ENCODE measurements at places on chromosomes 5 and 9.

- no peak for DNase-seq
These were observed 244.9 kb downstream of the TRIM36 start for GRCh38 chr5:114924769-114925168.

- DNase-seq = no peak
These were observed at the start of gene SYNPO for GRCh38 chr5:150640311-150641005. TSS of gene SYNPO (plus strand) at chr5:150640660. CDS start at chr5:150648276, 7,616 bp downstream.

DNA sequence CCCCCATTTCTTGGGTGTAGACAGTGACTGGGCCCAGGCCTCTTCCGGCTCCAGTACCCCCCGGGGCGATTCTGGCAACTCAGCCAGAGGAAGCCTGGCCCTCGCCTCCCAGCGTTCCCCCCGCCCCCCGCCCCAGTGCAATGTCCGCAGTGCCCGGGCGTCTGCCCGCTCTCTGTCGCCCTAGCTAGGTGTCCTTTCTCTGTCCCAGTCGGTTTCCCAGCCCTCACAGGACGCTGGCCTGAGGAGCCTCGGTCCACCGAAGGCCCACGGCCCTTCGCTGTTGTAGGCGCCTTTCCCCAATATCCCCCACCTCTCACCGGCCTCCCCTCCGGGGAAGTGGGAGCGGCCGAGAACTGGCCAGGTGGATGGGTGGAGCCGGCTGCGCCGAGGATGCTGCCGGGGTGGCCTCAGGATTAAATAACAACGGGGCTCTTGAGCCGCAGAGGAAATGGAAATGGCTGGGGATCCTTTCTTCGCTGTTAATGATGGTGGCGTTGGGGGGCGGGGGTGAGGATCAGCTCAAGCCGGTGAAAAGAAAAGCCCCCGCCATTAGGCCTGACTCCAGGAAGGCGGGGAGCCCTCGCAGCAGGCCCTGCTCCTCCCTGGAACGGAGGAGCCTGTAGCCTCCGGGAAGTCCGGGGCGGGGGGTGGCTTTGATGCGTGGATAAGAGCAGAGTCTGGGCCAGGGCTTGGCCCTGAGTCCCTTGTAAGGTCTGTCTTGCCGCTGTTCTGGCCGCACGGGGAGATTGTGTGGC, 1.1 kb upstream of the SPRY4 start:
- peak; percentile 82 for DNase-seq

GRCh38 chr9:114652776-114653555, 4.6 kb downstream of the TEX53 start:
- DNase-seq = no peak

- no peak for DNase-seq
These were observed 124.9 kb downstream of the MRPS30 start for GRCh38 chr5:44933686-44934085.

DNA sequence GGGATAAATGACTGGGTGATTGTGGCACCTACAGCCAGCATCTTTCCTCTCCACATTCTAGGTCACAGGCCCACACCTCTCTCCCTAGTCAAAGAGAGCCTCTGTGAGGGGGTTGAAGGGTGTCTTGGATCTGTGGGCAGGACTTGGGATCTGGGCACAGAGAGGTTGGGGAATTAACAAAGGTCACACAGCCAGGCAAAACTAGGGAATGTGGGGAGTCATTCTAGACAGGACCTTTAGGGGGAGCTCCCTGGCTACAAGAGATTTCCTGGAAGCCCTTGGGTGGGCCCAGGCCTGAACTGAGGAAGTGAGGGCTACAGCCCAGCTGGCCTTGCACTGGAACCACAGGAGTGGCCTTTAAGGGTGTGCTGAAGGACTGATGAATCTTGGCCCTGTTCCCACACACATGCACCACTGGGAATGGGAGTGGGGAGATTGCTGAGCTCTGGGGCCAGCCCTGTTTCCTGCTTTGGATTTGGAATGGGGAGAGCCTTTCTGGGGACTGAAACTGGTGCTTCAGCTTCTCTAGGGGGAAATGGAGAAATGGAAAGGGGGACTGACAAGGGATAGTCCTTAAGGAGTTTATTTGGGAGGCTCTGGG, 12.4 kb upstream of the CXXC5 start:
- DNase-seq = peak; percentile 89

DNA sequence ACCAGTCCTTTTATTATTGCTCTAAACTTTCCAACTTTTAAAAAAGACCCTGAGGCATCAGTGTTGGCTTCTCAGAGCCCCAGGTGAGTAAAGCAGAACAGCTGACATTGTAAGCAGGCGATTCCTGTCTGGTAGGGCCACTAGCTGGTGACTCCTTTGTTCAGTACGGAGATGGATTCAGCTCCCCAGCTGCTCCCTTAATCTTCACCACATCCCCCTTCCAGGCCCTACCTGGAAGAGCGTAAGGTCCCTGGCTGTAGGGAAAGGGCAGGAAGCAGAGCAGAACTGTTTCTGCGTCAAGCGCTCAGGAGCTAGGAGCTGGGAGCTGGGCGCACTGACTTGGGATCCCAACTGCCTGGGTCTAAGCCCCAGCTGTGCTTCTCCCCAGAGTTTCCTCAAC, 203.7 kb upstream of the TAS2R1 start:
- DNase-seq = no peak

- peak; percentile 70 for DNase-seq
These were observed 153.9 kb upstream of the IER5L start for GRCh38 chr9:129331772-129332500.

All from tongue (tissue), 3 donors.